Prostate gland (tissue), 2 donors: ENCODE measurements at places on chromosomes 16 and 17. TPM values are rescaled to one million over a fixed set of nuclear protein-coding genes. Genes with fewer than 3 reads are reported as not detected.

The SLC16A6 gene
- 0.41 TPM for total RNA-seq

The PPL gene
- 64.3 TPM for total RNA-seq

DNA sequence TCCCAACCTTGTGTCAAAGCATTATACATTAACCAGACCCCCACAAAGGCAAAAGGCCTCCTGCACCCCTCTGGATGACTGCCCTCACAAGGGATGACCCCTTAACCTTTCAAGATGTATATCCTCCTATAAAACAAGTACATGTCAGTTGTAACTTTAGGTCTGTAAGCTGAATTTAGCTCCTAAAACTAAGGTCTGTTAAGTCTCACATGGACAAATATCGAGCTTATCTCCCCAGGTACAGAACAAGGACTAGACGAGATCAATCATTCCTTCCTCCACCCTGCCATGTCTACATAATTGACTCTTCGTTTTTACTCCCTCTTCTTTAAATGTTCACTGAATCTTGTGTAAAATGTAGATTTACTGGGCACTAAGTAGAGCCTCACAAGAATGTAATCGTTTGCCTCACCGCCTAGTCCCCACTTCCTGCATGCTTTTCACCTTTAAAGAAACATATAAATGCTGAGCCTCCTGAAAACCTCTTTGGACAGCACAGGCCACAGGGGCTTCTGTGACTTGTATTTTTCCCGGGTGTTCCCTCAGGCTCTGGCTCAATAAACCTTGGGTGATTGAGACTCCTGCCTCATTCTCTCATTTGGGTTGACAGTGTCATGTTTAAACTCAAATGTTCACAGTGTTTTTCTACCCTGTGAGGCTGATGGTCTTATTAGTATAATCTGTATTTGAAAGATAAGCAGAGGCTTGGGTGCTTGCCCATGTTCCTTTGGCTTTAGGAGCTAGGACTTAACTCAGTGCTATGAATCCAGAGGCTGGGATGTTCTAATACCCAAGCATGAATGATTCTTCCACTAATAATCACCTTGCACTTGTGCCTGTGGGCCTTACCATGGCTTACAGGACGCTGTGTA is 37.6 kb downstream of the MMD start:
- DNase-seq: no peak

DNA sequence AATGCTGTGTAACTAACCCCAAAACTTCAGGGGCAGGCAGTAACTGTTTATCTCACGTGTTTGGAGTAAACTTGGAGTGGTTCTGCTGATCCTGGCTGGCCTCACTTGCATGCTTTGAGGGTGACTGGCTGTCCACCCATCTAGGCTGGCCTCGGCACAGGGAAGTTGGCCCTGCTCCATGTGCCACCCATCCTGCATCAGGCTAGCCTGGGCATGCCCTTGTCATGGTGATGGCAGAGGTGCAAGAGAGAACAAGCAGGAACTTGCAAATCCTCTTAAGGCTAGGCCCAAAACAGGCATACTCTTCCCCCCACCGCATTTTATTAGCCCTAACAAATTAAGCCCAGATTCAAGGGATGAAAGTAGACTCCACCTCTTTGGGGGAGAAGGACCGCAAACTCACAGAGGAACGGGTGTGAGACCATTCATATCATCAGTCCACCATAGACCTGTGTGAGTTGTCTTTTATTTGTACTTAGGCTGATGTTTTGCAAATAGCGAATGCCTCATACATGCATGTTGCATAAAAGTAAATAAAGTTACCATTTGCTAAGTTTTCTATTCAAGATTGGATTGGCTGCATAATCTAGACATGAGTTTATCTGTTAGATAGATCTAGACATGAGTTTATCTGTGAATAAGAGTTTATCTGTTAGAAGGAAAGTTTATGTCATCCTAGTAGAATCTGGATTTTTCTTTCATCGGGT is 221.0 kb downstream of the CCDC182 start:
- peak; percentile 58 for DNase-seq

DNA sequence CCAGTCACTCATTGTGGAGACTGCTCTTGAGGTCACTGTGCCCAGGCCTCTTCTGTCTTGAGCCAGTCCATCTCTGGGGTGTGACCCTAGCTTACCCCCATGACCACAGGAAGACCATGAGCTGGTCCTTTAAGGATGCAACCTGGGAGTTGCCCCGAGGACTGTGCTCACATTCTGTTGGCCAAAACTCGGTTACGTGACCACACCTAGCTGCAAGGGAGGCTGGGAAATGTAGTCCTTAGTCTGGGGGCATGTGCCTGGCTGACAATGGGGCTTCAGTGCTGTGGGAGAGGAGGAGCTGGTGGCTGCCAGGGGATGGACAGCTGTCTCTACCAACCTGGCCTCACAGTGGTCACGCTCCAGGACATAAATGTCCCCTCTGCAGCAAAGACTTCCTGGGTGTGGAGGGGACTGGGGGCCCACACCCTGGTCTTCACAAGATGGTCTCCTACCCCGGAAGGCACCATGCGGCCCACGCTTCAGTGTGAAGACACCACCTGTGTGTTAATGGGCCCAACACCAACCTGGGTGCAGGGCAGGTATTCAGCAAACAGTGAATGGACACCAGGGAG is 55.4 kb downstream of the JPH3 start:
- no peak for DNase-seq

DNA sequence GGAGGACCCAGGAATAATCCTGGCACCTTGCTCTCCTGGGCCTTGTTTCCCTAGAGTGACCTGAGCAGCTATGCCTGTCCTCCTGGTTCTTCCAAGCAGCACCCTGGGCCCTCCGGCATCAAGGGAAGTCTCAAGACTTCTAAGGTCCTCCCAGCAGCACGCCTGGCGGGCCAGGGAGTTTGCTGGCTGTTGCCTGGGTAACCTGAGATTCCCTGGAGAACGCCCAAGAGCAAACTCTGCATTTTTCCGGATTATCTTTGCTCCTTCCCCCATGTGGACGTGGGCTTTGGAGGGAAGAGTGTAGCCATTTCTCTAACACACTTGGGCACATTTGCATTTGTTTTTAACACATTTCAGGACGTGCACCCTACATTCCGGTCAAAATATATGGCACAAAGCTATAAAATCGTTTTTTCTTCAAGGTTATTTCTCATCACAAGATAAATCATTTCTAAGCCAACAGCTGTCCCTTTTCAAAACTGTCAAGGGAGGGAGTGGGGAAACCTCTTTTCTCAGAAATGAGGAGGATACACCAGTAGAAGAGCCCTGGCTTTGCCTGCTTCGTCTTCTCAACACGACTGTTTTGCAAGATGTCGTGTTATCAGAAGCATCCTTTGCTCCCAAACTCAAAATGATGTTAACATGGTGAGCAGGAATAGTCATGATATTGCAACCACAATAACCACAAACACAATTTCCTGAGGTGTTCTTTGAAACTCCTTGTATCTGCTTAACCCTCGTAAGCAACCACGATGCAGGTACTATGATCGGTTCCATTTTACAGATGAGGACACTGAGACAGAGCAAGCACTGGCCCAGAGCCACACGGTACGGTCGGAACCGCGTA is 116.5 kb downstream of the ADCY9 start:
- DNase-seq: no peak

DNA sequence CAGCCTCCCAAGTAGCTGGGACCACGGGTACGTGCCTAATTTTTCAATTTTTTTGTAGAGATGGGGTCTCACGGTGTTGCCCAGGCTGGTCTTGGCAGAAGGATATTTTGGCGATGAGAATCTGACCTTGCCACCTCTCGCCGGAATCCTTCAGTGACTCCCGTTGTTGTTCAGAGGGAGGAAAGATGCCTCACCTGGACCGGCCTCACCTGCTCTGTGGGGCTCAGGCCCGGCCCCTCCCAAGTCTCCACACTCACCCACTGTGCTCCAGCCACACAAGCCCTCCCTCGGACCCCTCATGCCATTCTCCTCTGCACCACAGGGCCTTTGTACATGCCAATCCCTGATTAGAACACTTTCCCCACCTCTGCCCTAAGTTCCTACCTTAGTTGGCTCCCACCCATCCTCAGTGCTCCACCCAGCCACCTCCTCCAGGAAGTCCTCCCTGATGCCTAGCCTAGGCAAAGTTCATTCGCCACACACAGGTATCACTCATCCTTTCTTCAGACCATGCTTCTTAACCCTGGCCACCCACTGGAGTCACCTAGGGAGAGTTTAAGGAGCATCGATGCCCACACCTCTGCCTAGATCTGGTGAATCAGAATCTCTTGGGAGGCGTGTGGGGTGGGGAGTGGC is 136.1 kb downstream of the GSG1L start:
- no peak for DNase-seq

- DNase-seq: no peak
Measured at GRCh38 chr17:50865868-50866260, 290 bp downstream of the TOB1 start.

GRCh38 chr16:50501251-50501650 is 46.9 kb upstream of the NKD1 start:
- no peak for DNase-seq

- no peak for DNase-seq
Measured at GRCh38 chr16:88784856-88785105, 239 bp downstream of the PIEZO1 start.

DNA sequence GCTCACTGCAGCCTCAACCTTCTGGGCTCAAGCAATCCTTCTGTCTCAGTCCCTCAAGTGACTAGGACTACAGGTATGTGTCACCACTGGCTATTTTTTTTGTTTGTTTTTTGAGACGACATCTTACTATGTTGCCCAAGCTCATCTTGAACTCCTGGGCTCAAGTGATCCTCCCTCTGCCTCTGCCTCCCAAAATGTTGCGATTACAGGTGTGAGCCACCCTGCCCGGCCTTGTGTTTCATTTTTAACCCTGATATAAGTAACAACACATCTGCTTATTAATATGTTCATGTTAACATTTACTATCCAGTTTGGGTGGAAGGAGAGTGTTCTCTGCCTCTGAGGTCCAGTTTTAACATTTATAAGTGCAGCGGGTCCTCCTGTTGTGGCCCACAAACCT is 3.1 kb downstream of the FAM20A start:
- DNase-seq: no peak

- DNase-seq: no peak
Measured at GRCh38 chr16:84953190-84953746, 58.1 kb downstream of the ZDHHC7 start.

GRCh38 chr17:43219001-43219400 is 7.3 kb downstream of the TMEM106A start:
- DNase-seq: no peak

DNA sequence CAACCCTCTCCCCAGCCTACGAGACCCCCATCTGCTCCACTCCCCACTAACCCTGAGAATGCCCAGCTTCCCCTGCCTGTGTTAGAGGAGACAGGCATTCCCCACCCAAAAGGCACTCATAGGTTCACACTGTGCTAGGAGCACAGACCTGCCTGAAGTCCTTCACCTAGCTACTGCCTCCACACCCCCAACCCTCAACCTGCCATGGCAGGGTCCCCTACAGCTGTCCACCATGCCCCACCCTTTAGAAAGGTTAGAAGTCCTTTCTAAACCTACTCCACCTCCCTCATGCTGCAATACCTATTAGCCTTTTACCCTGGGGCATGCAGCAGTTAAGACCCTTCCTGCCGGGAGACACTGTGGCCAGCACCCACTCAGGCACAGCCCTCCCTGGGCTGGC is 9.1 kb downstream of the SRCIN1 start:
- DNase-seq: no peak

DNA sequence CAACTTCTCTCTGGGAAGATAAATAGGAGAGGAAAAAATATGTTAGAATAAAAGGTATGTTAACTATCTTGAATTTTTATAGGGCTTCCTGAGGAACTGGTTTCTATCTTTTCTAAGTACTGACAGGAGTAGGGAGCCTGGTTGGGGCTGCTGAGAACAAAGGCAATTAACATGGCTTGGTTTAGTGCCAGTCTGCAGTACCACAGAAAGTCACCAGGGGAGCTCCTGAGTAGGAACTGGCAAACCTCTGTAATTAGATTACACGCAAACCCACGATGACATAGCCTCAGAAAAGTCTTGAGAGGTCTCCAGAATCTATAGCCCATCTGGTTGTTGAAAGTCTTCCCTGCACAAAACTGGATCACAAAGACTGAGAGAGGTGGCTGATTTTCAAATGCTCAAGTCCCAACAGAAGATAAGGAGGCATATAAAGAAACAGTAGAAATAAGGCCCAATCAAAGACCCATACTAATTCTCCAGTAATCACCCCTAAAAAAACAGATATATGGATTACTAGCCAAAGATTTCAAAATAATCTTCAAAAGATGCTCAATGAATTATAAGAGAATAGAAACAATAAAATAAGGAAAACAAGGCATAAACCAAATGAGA is 11.7 kb upstream of the CNTNAP4 start:
- DNase-seq: no peak
